ENCODE measurements at places on chromosomes 13 and 19. TPM values are rescaled to one million over a fixed set of nuclear protein-coding genes. Genes with fewer than 3 reads are reported as not detected.

The TMPRSS9 gene
- total RNA-seq, result not detected

DNA sequence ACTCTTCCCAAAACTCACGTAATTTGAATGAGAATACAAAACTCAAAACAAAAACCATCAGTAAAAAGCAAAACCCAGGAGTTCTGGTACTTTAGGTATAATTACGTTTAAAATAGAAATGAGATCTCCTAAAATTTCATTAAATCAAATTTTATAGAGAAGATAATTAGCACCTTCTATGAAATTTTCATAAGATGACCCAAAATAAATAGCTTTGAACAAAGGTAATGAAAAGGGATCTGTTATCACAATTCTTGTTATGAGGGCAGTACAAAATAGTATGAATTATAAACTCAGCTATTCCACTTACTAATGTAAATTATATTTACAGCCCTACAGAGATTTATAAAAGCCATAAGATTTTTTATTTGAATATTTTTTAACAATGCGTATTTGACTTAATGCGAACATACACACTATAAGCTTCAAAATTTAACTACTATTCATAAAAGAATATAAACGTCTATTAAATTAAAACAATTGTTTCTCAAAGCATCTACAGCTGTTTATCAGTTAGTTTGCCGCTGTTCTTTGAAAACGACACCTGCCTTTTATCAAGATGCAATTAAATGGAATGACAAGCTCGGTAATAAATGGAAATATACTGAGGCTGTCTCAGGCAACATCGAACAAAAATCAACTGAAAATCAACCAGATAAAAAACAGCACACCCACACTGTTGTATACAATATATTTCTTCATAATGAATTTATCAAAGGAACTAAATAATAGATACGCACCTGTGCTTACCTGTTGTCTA is 63.8 kb downstream of the KCNRG start:
- DNase-seq, result no peak

DNA sequence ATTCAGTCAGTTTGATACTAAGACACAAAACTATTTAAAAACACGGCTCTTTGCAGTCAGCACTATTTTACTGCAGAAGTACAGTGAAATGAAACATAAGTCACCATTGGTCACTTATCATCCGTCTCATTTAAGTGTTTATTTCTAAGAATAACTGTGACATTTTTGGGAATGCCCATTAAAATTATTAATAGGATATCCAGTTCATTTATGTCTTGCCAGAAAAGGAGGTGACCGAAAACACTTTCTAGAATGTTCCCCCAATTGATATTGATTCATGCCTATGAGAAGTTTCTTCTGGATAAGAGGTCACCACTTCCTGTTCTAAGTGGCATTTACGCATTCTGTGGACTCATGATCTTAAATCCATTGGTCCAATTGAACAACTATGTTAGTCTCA is 477.3 kb downstream of the LIG4 start:
- DNase-seq, result no peak

The GAPDHS gene
- not detected for total RNA-seq
